ENCODE measurements at places on chromosomes 16 and 17.
A peak's percentile ranks its signal among the peaks of the same experiment; 100 is the strongest.

- no peak for DNase-seq
Measured at GRCh38 chr16:67528222-67528869, at the start of gene RIPOR1. TSS of gene RIPOR1 (plus strand) at chr16:67528829. CDS start at chr16:67538447, 9,618 bp downstream.

GRCh38 chr17:64354824-64355535 is 35.7 kb downstream of the PECAM1 start:
- no peak for DNase-seq

DNA sequence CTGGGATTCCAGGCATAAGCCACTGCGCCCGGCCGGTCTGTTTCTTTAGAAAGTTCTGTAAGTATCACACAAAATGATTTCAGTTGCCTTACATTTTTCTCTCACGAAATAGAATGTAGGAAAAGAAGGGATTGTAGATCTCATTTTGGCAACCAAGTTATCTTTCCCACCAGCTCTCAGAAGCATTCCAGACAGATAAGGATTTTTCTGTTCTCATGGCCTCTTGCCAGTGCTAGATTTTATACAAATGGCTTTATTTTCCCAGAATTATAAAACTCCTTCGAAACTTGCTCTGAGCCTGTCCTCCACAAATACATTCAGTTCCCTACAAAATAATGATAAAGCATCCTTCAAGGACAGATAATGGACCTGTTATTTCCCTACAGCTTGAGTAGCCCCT is 46.9 kb downstream of the LCMT1 start:
- DNase-seq = no peak

DNA sequence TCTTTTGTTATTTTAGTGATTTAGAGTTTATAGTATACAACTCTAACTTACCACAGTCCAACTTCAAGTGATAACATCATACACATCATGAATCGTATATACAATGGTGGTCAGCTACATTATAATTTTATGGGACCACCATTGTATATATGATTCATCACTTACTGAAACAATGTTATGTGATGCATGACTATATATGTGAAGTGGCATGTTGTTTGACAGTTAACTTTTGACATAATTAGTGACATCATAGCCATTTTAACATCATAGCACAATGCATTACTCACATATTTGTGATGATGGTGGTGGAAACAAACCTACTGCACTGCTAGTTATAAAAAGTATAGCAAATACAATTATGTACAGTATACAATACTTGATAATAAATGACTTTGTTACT is 21.9 kb downstream of the DYNLL2 start:
- DNase-seq = no peak

- DNase-seq = peak; percentile 39
Measured at GRCh38 chr17:40909351-40909750, 24.3 kb upstream of the KRT20 start.

GRCh38 chr17:50219342-50219741 is 17.9 kb upstream of the COL1A1 start:
- DNase-seq = no peak

DNA sequence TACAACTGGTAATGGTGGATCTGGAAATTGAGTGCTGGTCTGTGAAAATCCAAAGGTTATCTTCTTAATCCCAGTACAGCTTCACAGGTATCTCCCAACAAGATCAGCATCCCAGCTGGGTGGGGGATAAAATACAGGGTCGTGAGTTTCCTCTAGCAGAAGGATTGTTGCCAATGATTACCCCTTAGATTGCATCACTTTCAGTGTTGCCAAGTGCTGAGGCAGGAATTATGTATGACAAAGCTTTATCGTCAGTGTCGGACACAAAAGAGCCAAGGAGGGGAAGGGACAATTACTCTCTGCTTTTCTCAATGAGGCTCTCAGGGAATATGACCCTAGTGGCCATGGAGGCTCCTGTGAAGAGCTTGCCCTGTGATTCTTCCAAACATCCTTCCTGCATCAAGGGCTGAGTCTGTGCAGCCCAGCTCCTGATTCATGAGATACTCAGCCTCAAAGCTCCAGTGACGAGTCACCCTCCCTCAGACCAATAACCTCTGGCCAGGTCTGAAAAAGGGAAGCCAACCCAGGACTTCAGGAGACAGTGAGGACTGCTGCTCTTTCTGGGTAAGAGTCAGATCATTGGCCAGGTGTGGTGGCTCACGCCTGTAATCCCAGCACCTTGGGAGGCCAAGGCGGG is 15.0 kb downstream of the OR1F1 start:
- DNase-seq = no peak

DNA sequence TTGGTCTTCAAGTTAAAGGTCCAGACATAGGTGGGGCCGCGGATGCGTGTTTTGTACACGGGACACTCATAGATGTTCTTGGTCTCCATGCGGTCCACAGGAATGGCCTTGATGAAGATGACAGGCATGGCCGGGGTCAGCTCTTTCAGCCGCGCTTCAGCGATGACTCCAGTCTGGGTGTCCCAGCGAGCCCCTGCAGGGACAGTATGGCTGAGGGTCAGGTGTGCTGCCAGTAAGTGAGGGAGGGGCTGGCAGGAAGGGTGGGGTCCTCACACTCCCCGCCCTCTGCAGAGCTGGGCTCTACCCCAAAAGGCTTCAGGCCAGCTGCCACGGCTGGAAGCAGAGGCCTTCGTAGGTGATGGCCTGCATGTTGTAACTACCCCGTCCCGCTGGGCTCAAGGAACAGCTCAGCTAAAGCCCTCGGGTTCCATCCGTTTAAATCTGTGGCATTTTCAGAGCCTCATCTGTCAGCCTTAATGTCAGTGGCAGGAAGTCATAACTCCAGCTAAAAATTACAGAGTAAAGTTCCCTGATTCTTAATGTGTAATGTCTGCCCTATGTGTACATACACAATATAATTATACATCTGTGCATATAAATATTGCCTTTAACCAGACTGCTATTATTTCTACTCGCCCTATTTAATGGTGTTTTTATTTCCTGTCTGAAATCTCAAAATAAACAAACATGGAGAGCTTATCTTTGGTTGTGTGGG is 45.7 kb downstream of the PGS1 start:
- DNase-seq = no peak

DNA sequence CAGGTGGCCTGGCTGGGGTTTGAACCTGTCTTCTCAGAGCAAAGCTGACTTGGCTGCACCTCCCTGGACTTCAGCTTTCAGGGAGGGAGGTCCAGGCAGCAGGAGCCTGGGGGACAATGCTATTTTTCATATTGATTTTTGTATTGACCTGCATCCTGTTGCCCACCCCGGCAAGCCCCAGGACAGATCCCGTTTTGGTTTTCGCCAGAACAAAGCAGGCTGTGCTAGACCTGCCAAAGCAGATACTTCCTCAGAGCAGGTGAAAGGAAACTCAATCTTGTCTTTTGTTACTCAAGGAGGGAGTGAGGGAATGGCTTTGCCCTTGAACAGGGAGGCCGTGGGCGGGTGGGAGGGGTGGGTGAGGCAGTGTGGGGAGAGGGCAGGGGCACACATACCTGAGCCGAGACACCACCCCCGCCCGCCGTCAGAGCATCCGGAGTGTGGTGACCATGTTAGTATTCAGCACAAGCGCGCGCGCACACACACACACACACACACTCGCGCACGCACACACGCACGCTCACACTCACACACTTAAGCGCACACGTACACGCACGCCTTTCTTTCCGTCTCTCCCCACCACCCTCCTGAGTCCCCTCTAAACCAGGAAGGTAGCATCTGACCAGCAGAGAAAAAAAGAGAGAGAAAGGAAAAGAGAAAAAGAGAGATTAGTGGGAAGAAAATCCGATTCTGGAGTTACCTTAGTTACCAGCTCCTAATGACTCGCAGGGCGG is 59.5 kb downstream of the RAI1 start:
- DNase-seq = no peak

DNA sequence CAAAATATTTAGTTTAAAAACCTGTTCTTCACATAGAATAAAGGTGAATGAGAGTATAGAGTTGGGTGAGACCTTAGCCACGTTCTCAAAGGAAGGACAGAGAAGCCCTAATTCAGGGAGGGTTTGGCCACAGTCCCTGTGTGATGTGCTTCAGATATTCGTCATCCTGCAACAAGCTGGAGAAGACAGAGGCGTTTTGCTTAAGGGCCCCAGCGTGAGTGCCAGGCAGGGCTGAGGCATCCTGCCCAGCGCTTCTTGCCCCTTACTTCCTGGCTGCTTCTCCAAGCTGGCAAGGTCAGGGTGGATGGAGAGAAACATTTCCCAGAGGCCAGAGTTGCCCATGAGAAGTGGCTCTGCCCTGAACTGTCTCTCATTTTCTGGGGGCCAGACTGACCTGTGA is 46.9 kb downstream of the AXIN2 start:
- DNase-seq = no peak

DNA sequence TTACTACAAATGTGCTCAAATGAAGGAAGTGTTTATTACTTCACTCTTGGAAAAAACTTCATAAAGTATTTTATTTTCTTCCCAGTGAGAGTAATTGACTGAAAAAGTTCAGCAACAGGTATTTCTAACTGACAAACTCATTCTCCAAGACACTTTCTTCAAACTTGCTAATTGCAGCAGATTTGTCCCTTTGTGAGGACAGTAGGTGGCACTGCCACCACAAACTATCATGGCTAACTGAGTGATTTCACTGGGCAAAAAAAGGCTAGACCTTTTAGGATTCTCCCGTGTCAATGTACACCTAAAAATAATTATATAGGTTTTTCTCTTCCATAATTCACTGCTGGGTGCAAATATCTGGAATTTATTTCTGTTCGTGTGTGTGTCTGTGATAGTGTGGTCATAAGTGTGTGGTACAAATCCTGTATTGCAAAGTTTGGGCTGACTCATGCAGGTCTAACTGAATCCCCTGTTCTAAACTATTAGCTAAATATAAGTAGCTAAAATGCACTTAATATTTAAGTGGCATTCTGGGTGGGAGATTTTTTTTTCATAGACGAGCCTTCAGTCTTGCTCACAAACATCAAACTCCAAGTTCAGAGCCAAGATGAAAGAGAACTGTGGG is 3.9 kb downstream of the HS3ST3A1 start:
- DNase-seq = no peak

- peak; percentile 52 for DNase-seq
Measured at GRCh38 chr17:4658478-4659305, 17.2 kb upstream of the ALOX15 start.

- DNase-seq = no peak
Measured at GRCh38 chr16:14186795-14187221, 115.7 kb downstream of the MRTFB start.

- DNase-seq = no peak
Measured at GRCh38 chr16:760065-760464, 469 bp upstream of the MSLN start.

DNA sequence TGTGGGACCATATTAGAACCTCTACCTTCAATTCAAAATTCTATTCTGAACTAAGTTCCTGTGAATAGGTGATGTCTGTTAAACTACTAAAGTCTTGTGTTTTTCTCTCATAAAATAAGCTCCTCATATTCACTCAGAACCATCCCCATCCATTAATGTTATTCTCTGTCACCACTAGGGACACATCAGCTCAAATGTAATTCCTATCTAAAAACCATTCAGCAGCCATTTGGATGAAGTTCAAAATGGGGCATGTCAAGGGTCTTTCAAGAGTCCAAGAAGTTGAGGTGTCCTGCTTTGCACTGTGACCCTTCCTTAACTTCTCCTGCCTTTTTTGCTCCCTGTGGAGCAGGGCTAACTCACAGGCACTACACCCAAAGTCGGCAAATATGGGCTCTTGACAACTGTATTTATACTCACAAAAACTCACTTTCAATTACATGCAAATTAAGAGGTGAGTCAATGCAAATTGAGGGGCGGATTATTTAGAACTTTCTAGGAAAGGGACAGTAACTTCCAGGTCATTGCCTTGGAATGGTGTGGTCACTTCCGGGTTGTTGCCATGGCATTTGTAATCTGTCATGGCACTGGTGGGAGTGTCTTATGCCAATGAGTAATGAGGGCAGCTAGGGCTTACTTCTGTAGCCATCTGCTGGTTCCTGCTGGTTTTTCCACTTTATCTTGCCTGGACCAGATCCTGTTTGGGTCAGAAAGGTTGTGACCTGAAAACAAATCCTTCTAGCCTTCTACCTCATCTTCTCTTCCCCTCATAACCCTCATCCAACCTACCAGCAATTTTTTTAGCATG is 128.2 kb upstream of the COX10 start:
- DNase-seq = no peak

DNA sequence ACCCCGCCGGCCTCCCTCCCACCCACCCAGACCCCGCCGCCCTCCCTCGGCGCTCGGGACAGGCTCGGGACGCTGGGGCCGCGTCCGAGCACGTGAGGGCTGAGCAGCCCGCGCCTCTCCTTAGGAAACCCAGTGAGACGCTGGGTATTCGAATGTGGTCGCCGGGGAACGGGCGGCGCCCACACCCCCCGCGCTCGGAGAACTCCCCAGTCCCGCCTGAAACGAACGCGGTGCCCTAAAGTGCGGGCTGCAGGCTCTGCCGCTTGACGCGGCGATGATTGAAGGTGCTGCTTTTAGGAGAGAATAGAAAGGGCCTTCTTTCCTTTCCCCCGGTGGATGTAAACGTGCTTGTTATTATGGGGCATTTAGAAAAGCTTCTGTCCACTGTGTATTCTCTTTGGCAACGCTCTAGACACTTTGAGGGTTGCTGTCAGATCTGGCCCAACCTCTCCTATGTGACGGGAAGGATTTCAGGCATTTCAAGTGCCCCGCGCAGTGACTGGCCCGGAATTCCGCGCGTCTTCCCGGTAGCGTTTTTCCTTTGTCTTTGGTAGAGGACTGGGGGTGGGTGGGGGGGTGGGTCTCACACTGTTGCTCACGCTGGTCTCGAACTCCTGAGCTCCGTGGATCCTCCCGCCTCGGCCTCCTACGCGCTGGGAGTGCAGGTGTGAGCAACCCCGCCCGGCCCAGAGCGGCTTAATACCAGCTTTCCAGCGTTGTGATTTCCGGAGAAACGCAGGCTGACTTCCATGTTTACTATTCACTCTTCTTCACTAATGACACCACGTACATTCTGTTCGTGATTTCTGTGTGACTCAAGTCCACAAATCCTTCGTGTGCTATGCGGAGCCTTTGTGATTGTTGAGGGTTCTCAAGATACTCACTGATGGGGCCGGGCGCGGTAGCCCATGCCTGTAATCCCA is 21.8 kb upstream of the FOXK2 start:
- DNase-seq = peak; percentile 61

- DNase-seq = no peak
Measured at GRCh38 chr17:45953561-45953960, 45.5 kb upstream of the STH start.

GRCh38 chr17:9339958-9340357 is 235.7 kb downstream of the STX8 start:
- no peak for DNase-seq

DNA sequence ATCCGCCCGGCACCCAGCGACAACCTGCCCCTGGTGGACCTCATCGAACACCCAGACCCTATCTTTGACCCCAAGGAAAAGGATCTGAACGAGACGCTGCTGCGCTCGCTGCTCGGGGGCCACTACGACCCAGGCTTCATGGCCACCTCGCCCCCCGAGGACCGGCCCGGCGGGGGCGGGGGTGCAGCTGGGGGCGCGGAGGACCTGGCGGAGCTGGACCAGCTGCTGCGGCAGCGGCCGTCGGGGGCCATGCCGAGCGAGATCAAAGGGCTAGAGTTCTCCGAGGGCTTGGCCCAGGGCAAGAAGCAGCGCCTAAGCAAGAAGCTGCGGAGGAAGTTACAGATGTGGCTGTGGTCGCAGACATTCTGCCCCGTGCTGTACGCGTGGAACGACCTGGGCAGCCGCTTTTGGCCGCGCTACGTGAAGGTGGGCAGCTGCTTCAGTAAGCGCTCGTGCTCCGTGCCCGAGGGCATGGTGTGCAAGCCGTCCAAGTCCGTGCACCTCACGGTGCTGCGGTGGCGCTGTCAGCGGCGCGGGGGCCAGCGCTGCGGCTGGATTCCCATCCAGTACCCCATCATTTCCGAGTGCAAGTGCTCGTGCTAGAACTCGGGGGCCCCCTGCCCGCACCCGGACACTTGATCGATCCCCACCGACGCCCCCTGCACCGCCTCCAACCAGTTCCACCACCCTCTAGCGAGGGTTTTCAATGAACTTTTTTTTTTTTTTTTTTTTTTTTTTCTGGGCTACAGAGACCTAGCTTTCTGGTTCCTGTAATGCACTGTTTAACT is 1.0 kb downstream of the NOG start:
- DNase-seq = peak; percentile 52
